Left lobe of liver (tissue), 2 donors: ENCODE measurements at places on chromosomes 1 and 21. TPM values are rescaled to one million over a fixed set of nuclear protein-coding genes. Genes with fewer than 3 reads are reported as not detected.

DNA sequence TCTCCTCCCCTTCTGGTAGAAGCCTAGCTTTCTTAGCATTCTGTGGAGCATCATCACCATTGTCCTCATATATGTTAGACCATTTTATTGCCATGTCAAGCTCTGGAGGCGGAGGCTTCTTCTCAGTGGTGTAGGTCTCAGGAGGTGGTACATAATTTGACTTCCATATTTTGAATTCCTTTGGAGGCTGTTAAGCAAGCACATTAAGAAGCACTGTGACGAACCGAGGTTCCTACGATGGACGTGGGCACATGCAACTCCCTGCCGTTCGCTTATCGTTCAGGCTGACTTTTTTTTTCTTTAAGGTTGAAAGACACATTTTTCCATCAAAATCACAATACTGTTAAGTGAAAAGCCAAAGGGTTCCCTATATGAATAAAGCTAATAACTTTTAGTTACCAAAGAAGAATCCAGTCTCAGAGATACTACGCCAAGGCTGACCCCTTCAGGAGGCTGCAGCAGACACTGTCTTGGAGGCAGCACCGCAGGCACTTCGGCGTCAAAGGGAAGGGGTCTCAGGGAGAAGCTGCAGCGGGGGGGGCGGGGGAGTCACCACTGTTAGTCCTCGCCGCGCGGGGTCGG, 835 bp downstream of the C1orf52 start:
- no peak for DNase-seq

- DNase-seq = peak; percentile 58
These were observed 992 bp downstream of the TENT5C start for GRCh38 chr1:117606649-117607430.

DNA sequence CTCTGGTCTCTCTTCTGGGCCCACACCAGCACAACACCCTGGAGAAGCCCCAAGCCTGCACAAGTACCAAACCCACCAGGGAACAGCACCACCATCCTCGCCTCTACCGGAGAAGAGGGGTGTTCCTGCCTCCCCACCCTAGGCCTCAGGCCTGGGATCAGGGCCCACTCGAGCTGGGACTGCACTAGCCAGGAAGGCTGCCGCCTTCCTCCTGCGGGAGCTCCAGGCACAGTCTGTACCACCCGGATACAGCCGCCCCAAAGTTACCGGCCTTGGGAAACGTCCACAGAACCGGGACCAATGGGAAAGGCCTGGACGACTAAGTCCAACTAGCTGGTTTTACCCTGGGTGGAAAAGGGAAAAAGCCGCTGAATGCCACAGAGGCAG, 3.4 kb downstream of the TAL1 start:
- DNase-seq = no peak

GRCh38 chr1:46582972-46583371, 21.1 kb downstream of the MKNK1 start:
- no peak for DNase-seq

Gene HIVEP3
- 2.6 TPM for total RNA-seq
